NCI-H2171 treated with DMSO at 0.1 percent for 48 hours (cell line): ENCODE measurements at places on chromosomes 13 and 19.

GRCh38 chr13:103517066-103517767 is 451.0 kb upstream of the SLC10A2 start:
- peak; percentile 4 for DNase-seq

DNA sequence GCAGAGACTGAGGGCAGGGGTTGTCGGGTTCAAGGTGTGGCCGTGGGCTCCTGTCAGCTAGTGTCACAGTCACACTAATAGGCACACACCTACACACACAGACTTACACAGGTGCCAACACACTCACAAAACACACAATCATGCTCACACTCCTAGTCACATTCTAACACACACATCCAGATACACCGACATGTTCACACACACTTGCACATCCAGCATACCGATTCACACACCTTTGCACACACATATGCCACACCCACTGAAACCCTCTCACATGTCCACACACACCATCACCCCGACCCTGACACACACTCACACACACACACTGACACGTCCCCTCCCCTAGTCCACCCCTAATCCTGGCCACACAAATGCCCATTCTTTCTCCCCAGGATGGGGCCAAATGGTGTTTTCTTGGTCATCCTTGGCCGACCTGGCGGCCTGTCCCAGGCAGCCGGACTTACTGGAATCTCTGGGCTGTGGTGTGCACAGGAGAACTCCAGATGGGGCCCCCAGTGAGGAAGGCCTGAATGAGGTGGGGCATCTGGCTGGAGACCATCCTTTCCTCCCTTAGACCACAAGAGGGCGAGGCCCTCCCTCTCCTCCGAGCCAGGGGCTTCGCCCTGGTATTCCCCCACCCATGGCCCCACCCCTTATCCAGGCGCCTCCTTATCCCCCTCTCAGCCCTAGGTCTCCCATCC is 19.1 kb upstream of the PNMA8B start:
- DNase-seq: no peak

GRCh38 chr19:41354343-41354953 is 726 bp upstream of the TGFB1 start:
- no peak for DNase-seq

DNA sequence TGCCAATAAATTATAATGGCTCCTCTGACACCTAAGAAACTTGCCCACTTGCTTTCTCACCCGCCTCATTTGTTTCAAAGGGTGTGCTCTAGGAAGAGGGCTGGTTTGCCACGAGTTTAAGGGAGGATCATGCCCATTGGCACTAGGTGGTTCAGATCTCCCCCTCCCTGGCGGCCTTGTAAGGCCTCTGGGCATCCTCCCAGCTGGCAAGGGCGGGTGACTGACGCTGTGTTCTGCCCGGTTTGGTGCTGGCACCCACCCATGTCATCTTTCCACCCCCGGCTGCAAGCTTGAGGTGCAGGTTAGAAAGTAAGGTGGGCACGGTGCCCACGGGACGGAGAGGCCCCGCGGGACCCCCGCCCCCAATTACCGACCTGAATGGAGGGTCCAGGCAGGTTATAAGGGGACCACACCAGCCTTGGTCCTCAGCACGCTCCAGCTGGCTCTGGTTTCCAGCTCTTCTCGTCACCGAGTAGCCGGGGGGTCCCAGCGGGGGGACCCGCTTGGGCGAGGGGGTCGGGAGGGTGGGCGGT is 90.4 kb downstream of the PTPRS start:
- no peak for DNase-seq

- peak; percentile 89 for DNase-seq
Measured at GRCh38 chr19:3880471-3881271, at the start of gene ATCAY. Gene ATCAY (plus strand): TSS chr19:3880685. CDS start chr19:3885768, 5,083 bp downstream.

- peak; percentile 95 for DNase-seq
Measured at GRCh38 chr13:52925775-52926285, 77.4 kb upstream of the PCDH8 start.

GRCh38 chr19:30788105-30788765 is 416.1 kb downstream of the ZNF536 start:
- no peak for DNase-seq

DNA sequence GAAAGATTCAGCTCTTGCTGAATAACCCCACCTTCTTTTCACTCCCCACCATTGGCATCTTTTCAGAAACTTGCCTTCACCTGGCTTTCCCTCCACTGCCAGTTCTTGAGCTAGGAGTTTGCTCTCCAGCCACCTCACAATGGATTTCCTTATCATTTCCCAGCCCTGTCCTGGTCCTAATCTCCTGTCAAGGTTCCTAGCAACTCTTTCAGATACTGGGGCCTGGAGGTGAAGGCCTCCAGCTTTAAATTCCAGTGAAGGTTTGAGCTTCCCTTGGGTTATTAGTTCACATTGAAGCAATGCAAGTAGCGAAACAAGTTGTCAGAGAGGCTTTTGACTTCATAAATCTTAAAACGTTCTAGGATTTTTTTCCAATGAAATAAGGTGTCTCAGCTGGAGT is 320.8 kb upstream of the MAB21L1 start:
- DNase-seq: no peak

GRCh38 chr19:19402656-19403372 is 2.7 kb upstream of the GATAD2A start:
- no peak for DNase-seq

- DNase-seq: no peak
Measured at GRCh38 chr13:20264271-20265018, 32.3 kb upstream of the GJB6 start.

GRCh38 chr13:51255556-51255955 is 33.4 kb downstream of the FAM124A start:
- no peak for DNase-seq

DNA sequence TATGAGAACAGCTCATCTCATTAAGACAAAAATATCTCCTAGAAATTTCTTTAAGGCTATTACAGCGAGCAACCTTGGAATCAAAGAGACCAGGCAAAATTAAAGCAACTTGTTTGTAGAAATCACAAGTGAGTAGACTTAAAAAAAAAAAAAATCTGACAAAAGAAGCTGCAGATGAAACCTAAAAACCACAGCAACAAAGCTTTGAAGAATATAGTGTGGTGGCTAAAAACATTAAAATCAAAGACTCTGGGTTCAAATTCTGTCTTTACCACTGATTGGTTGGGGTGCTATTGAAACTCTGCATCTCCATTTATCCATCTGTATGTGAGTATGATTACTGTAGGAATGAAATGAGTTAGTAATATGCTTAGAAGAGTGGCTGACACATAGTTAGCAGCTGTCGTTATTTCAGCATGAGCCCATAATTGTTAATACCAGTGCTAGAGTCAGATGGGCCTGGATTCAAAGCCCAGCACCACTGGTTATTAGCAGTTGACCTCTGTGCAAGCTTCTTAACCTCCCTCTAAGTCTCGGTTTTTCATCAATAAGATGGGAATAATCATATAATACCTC is 157.6 kb downstream of the FOXO1 start:
- no peak for DNase-seq

DNA sequence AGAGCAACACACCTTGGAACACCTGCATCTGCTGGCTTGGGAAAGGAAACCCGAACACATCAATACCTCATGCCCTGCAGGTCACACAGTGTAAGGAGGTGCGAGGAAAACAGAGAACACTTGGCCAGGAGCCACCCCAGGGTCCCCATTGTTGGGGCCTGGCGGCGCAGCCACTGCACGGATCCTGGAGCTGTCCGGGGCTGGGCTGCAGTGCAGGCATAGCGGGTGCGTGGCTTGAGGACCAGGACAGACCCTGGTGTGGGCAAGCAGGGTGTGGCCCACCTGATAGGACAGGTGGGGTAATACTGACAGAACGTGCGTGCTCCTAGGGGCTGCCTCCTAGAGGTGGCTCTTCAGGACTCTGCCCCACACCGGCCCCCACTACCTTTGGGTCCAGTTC is 16.8 kb upstream of the TMEM160 start:
- no peak for DNase-seq

- DNase-seq: no peak
Measured at GRCh38 chr13:108974686-108975085, 345.3 kb downstream of the MYO16 start.

GRCh38 chr19:45234089-45234869 is 10.9 kb downstream of the EXOC3L2 start:
- no peak for DNase-seq

- no peak for DNase-seq
Measured at GRCh38 chr19:6278740-6279619, 795 bp downstream of the MLLT1 start.

- DNase-seq: no peak
Measured at GRCh38 chr19:35195830-35196229, 32.7 kb downstream of the FAM187B start.

DNA sequence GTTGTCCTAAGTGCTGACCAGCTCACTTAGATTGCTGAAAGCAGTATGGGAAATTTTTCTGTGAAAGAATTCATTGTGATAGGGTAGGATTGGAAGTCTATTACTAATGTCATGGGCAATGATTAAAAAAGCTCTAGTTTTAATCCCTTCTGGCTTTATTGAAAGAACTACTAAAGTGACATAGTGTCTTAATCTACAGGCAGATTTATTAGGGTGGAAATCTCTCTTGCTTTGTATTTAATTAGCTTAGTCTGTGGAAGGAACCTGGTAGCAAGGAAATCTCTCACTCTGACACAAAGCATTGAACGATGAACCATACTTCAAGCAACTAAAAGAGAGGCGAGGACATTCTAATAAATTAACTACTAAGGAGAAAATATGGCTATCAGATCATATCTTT is 1029.2 kb upstream of the PCDH20 start:
- no peak for DNase-seq

DNA sequence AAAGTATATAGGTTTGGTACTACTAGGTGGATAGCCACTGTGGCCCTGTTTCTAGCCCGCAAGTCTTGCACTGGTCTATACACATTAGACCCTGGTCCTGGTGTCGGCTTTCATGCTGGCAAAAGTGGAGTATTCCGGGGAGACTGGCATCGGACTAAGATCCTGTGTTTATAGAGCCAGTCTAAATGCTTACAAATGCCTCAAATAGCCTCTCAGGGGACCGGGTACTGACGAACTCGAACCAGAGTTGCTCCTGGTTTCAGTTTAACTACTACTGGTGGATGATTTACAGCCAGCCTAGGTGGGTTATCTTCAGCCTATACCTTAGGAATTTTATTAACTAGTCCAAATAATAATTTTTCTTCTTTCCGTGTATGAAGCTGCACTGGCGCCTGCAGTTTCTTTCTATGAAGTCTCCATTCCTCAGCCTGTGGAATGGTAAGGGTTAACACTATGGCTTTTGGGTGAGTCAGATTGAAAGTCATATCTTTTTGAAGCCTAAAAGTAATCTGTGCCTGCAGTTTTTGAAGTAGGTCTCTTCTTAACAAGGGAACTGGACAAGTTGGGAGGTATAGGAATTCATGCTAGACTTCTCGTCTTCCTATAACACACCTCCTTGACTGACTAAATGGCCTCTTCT is 51.3 kb downstream of the OR10H4 start:
- no peak for DNase-seq

GRCh38 chr13:46605825-46606554 is 53.0 kb downstream of the LRCH1 start:
- DNase-seq: no peak

DNA sequence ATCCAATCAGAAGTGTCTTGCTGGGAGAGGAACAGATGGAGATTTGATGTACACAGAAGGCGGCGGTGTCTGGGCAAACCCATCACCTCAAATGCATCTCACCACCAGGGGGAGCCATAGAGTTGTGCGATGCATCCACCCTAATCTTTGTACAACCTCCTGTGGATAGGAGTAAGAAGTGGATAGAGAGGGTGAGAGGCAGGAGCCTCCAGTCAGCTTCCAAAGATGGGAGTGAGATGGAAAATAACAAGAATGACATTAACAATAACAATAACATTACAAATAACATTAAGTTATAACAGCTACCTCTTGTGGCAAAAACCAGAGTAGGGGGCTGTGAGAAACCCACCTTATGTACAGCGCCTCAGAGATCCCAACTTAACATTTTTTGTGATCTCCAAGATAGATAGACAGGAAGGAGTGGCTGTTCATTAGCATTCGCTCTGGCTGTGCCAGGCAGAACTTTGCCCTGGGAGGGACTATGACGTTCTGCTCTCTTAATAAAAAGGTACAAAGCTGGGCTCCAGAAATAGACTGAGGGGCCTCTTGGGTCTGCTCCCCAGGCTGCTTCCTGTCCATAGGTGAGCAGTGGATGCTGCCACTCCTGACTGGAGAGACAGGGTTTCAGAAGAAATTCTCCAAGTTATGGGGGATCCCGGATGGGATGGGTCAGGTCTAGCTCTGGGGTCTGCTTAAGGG is 5.2 kb upstream of the CEACAM18 start:
- DNase-seq: peak; percentile 40
